ENCODE measurements at places on chromosomes 5 and 9. TPM values are rescaled to one million over a fixed set of nuclear protein-coding genes. Genes with fewer than 3 reads are reported as not detected.
A peak's percentile ranks its signal among the peaks of the same experiment; 100 is the strongest.

DNA sequence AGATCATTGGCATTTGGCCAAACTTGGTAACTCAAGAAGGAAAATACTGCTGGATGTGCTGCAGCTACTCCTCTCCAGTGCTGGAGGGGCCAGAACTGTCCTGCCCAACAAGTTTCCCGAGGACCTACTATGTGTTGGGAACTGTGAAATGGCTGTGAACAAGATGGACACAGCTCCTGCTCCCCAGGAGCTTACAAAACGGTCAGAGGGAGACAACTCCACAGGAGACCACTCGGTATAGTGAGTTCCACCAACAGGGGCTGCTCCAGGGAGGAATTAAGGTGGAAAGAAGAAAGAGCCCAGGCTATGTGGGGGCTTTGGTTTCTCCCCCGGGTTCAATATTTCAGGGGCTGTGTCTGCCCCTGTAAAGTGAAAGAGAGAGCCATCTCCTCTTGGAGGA, 78.8 kb downstream of the GNA14 start:
- peak; percentile 39 for DNase-seq

GRCh38 chr9:109602987-109603386, 104.9 kb upstream of the PTPN3 start:
- DNase-seq = no peak

GRCh38 chr9:79868567-79869189, 296.9 kb downstream of the TLE4 start:
- no peak for DNase-seq

DNA sequence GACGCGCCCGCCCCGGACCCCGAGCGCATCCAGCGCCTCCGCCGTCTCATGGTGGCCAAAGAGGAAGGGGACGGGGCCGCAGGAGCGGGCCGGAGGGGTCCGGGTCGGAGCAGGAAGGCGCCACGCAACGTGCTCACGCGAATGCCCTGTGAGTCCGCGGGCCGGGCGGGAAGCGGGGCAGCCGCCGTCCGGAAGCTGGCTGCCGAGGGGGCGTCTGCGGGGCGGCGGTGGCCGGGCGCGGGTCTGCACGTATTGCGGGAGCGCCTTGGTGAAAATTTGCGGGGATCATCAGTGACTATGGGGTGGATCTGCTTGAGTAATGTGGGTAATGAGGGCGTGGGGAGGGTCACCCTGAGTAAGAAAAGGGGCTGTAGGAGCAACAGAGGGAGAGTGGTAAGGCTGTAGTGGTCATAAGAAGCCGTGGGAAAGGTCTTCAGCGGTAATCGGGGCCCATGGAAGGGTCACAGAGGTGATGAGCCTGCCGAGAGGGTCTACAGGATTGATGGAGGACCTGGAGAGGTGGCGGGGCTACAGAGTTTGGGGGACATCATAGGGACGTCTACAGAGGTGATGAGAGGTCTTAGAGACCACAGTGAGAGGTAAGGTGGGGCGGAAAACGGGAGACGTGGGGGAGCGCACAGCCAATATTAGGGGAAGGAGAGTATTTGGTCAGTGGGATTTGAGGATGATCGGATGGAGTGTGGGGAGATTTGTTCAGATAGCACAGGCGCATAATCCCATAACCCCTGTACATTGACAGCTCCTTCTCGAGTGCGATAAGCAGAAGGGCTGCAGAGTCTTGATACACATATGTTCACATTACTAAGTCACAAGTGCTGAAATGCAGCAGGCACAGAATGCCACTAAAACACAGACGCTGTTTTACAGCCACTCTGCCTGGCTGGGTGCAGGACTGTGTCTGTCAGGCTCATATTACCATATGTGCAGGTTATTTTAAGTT, 819 bp downstream of the LSM11 start:
- no peak for DNase-seq

DNA sequence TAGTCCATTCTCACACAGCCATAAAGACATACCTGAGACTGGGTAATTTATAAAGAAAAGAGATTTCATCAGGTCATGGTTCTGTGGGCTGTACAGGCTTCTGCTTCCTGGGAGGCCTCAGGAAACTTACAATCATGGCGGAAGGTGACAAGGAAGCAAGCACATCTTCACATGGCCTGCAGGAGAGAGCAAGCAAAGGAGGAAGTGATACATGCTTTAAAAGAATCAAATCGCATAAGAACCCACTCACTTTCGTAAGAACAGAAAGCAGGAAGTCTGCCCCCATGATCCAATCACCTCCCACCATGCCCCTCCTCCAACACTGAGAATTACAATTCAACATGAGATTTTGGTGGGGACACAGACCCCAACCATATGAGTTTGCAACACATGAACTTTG, 5.1 kb upstream of the FBXO38 start:
- no peak for DNase-seq

GRCh38 chr9:120210274-120210673, 369.7 kb downstream of the CDK5RAP2 start:
- DNase-seq = no peak

GRCh38 chr9:95341293-95341962, 23.9 kb upstream of the FANCC start:
- DNase-seq = no peak

DNA sequence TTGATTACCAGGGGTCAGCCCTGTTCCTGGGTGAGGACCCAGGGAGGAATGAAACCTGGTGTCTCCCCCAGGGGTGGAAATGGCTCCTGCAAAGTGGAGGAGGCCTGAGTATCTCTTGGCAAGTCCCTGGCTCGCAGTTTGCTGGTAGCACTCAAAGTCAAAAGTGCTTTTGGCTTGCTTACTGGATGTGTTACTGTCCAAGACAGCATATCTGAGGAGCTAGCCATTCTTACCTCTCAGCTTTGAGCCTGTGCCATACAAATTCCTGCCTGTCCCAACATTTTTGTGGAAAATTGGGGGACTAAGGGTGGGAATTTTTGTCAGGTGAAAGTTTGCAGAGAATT, 9.9 kb downstream of the ZNF618 start:
- no peak for DNase-seq

DNA sequence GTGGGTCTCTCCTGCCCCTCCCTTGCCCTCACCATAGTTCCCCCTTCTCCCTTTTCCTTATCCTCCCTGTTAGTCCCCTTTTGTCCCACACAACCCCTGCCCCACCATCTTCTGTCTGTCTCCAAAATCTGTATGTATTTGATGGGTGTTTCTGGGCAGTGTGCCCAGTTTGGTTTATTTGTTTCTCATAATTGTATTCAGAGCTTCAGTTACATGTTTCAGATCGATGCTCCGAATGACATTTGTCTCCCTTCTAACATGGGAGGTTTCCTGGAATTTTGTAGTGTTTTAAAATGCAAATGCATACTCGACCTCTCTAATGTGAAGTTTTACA, 22.2 kb downstream of the FBXL7 start:
- DNase-seq = peak; percentile 26

GRCh38 chr5:113378959-113379541, 55.7 kb downstream of the TSSK1B start:
- peak; percentile 68 for DNase-seq

- peak; percentile 64 for DNase-seq
Measured at GRCh38 chr5:35089334-35090314, 41.9 kb upstream of the AGXT2 start.

GRCh38 chr5:158287643-158288271, 428.8 kb upstream of the CLINT1 start:
- DNase-seq = no peak

- DNase-seq = peak; percentile 81
Measured at GRCh38 chr5:136424835-136425584, 59.7 kb upstream of the TRPC7 start.

- no peak for DNase-seq
Measured at GRCh38 chr9:74557571-74557970, 60.4 kb downstream of the RORB start.

- no peak for DNase-seq
Measured at GRCh38 chr5:141507387-141508091, 18.7 kb downstream of the PCDHGC5 start.

DNA sequence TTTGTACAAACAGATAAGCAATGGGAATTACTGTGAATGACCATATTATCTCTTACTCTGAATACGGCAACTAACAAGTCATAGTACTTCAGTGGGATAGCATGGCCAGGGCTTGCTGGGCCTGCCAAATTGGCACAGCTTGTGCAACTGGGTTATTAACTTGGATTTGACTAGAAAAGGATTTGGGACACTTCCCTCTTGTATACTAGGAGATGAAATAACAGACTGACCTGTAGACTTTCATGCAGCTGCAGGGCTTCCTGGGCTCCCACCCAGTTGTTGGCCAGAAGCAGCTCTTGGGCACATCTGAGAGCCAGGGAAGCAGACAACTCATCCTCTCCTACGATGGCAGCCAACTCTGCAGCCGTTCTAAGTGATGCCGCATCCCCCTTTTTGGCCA, 39.8 kb downstream of the CNOT8 start:
- no peak for DNase-seq

- no peak for DNase-seq
Measured at GRCh38 chr5:115599924-115600323, 2.4 kb downstream of the TICAM2 start.

- peak; percentile 68 for DNase-seq
Measured at GRCh38 chr5:172833686-172834414, at the start of gene ERGIC1. Gene ERGIC1, plus strand, starts transcription at chr5:172834251. Its CDS starts 163 bp downstream, at chr5:172834414.

DNA sequence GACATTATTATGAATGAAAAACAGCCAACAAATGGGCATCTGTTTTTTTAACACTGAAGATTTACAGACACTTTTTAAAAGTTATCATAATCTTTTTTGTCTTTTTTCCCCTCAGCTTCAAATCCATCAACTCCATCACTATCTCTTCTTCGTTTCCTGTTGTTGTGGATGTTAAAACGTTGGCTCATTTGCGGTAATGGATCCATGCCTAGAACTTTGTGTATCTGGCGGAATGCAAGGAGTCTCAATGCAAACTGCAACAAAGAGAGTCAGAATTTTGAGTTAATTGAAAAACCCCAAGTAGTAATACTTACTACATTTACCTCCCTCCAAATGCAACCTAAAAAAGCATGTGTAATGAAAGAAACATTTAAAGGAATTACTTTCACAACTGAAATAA, 42.9 kb upstream of the MTMR12 start:
- no peak for DNase-seq

GRCh38 chr9:86684148-86684547, 263.2 kb downstream of the GAS1 start:
- DNase-seq = no peak

DNA sequence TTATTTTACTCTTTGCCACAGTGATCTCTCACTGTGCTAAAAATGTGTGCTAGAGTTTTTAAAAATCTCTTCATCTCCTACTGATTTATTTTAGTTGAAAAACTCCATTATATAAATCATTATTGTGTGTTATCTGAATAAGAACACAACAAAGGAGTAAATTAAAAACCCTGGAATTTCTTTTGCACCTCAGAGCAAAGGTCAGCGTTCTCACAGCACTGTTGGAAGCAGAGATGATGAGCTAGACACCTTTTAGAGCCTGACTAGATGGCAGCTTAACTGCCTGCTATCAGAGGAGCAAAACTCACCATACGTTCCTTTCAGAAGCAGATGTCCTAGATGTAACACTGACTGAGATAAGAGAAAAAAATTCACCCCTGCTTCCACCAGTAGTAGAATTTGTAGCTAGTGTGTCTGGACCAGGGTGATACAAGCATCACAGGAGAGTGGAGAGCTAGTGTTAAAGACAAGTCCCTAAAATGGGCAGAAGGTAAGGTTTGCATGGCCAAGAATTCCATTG, 147.1 kb downstream of the ENTREP1 start:
- DNase-seq = no peak

- DNase-seq = no peak
Measured at GRCh38 chr5:111603446-111603827, 91.1 kb upstream of the STARD4 start.

DNA sequence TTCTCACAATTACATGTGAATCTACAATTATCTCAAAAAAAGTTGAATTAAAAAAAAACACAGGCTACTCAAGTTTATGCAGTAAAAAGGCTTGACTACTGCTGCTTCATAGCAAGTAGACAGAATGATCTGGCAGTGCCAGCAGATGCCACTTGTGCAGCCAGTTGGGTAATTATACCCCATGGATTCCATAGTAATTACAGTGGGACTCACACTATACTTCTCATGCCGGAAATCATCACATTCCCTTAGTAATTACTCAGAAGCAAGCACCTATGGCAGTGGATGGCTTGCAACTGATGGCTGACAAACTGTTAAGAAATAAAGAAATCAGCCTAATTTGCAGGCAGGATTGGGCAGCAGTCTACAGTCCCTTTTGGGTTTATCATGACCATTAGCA, 463.2 kb upstream of the KLF4 start:
- DNase-seq = no peak

GRCh38 chr9:10876333-10876732, 263.5 kb upstream of the PTPRD start:
- no peak for DNase-seq

- DNase-seq = no peak
Measured at GRCh38 chr5:109136906-109137305, 272.9 kb downstream of the PJA2 start.

- DNase-seq = no peak
Measured at GRCh38 chr9:36092509-36093215, 43.9 kb upstream of the GLIPR2 start.

- DNase-seq = no peak
Measured at GRCh38 chr9:114280636-114281472, 42.0 kb upstream of the ORM1 start.

Gene FCN2
- not detected for total RNA-seq

Gene TICAM2
- total RNA-seq = 1.3 TPM

Gene FOXD4
- total RNA-seq = not detected

Gene GPR107
- total RNA-seq = 50.9 TPM

Gene GPX3
- total RNA-seq = 0.19 TPM

Gene PCDHGB7
- total RNA-seq = 4.0 TPM

Gene UBE2R2
- total RNA-seq = 49.2 TPM

Gene CCNJL
- 7.6 TPM for total RNA-seq

Gene CTXN3
- not detected for total RNA-seq

Gene SPINK1
- total RNA-seq = not detected

Gene GPR150
- 0.13 TPM for total RNA-seq

Gene SLC6A7
- total RNA-seq = not detected

Gene ZNF658
- total RNA-seq = 3.5 TPM

Gene SLC34A3
- total RNA-seq = not detected
